ENCODE measurements at places on chromosomes 6 and 20. TPM values are rescaled to one million over a fixed set of nuclear protein-coding genes. Genes with fewer than 3 reads are reported as not detected.

The RALGAPB gene
- 45.1 TPM for total RNA-seq

The CNKSR3 gene
- total RNA-seq = 0.18 TPM

The DEFB123 gene
- total RNA-seq = not detected

The IDH3B gene
- 153 TPM for total RNA-seq

The ULBP1 gene
- 0.23 TPM for total RNA-seq

The HTR1B gene
- 0.48 TPM for total RNA-seq

The HUS1B gene
- total RNA-seq = 3.4 TPM

The CRISP2 gene
- not detected for total RNA-seq

The CDYL gene
- 83.8 TPM for total RNA-seq

The CCN5 gene
- not detected for total RNA-seq

The PXMP4 gene
- total RNA-seq = 4.7 TPM

The ETV7 gene
- 2.8 TPM for total RNA-seq

The ENPP1 gene
- total RNA-seq = 0.45 TPM

The RFX6 gene
- total RNA-seq = not detected

The C20orf141 gene
- total RNA-seq = not detected

The WFDC2 gene
- not detected for total RNA-seq

The AURKA gene
- 2.0 TPM for total RNA-seq

The SYNDIG1 gene
- not detected for total RNA-seq

The NRN1 gene
- total RNA-seq = not detected

The CHRNA4 gene
- not detected for total RNA-seq

The WFDC5 gene
- not detected for total RNA-seq

The BTNL2 gene
- total RNA-seq = not detected

The HCRTR2 gene
- not detected for total RNA-seq

The C6orf132 gene
- 0.15 TPM for total RNA-seq

The SERPINB6 gene
- 120 TPM for total RNA-seq

The PTK6 gene
- 0.48 TPM for total RNA-seq

The ANGPT4 gene
- total RNA-seq = not detected

The CLDN20 gene
- total RNA-seq = not detected

The SIRPB1 gene
- 5.3 TPM for total RNA-seq

The DSP gene
- total RNA-seq = not detected

The TIAM2 gene
- 8.7 TPM for total RNA-seq

The TTI1 gene
- total RNA-seq = 15.9 TPM

The TRIM26 gene
- 69.3 TPM for total RNA-seq

The F13A1 gene
- total RNA-seq = 16.1 TPM

The C20orf144 gene
- 0.41 TPM for total RNA-seq

The SAMD3 gene
- total RNA-seq = 339 TPM

The NSFL1C gene
- 53.9 TPM for total RNA-seq

The NR2E1 gene
- total RNA-seq = not detected

The DHX35 gene
- total RNA-seq = 10.2 TPM

The IGF2R gene
- total RNA-seq = 253 TPM

The SYCP2 gene
- total RNA-seq = 8.6 TPM
